Suppressor macrophage (primary cell): ENCODE measurements at places on chromosomes 13 and 19.

DNA sequence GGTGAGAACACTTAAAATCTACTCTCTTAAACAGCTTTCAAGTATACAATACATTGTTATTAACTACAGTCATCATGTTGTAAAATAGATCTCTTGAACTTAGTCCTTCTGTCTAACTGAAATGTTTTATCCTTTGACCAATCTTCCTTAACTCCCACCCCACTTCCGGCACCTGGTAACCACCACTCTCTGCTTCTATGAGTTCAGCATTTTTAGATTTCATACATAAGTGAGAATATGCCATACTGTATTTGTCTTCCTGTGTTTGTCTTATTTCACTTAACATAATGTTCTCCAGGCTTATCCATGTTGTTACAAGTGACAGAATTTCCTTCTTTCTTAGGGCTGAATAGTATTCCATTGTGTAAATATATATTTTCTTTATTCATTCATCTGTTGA is 144.1 kb upstream of the TRPC4 start:
- DNase-seq = no peak

- DNase-seq = no peak
Measured at GRCh38 chr13:60369242-60369641, 27.8 kb upstream of the TDRD3 start.

- peak; percentile 43 for DNase-seq
Measured at GRCh38 chr19:10815007-10815536, 20.9 kb downstream of the TMED1 start.

- DNase-seq = no peak
Measured at GRCh38 chr13:79678100-79678499, 197.1 kb downstream of the NDFIP2 start.

DNA sequence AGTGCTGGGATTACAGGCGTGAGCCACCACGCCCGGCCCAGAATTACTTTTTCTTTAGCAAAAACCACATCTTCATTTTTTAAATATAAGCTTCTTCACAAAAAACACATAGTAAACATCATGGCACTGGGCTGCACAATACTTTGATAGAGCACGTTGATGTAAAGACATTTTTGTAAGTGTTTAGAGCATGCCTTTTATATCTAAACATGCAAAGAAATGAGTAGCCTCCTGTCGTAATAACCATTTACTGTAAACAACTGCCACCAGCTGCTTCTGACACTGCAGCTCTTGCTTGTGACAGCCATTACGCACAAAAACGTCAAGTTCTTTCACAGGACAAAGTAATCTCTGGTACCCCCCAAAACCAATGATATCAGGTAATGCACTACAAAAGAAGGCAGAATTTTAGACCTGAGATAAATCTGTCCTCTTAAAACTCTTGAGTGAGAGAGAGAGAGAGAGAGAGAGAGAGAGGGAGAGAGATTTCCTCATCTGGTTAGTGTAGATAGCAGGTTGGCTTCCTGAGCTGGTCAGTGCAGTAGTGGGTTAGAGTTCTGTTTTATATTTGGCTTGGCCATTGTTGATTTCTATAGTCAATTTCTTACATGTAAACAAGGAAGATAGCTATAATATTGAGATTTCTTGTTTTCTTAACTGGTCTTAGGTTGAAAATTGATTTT is 6.7 kb upstream of the ZNF548 start:
- DNase-seq = no peak

DNA sequence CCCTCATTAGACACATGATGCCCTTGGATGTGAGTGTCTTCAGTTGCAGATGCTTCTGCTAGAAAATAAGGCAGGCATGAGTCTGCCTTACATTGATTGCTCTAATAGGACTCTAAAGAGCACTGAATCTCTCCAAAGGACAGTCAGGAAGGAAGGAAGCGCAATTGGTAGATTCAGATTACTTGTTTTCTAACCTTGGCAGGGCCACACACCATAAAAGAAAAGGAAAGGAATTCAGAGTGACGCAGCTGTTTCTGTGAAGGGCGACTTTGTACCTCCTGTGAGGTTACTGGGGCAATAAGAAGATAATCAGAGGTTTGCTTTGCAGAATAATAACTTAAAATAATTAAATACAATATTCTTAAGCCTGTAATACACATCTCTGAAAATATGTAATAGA is 48.0 kb downstream of the FRY start:
- DNase-seq = no peak
